Large intestine (tissue), 12 donors: ENCODE measurements at places on chromosomes 2 and 18. TPM values are rescaled to one million over a fixed set of nuclear protein-coding genes. Genes with fewer than 3 reads are reported as not detected.

Gene SGPP2
- polyA plus RNA-seq = 6.6 TPM

Gene IL37
- 1.6 TPM for polyA plus RNA-seq

Gene COLEC12
- polyA plus RNA-seq = 19.1 TPM

Gene GPC1
- 16.3 TPM for polyA plus RNA-seq

Gene SKOR2
- polyA plus RNA-seq = not detected

Gene C1D
- 42.1 TPM for polyA plus RNA-seq

Gene ERLEC1
- 64.1 TPM for polyA plus RNA-seq
